AG09309 (cell line): ENCODE measurements at places on chromosomes 12 and 14.

DNA sequence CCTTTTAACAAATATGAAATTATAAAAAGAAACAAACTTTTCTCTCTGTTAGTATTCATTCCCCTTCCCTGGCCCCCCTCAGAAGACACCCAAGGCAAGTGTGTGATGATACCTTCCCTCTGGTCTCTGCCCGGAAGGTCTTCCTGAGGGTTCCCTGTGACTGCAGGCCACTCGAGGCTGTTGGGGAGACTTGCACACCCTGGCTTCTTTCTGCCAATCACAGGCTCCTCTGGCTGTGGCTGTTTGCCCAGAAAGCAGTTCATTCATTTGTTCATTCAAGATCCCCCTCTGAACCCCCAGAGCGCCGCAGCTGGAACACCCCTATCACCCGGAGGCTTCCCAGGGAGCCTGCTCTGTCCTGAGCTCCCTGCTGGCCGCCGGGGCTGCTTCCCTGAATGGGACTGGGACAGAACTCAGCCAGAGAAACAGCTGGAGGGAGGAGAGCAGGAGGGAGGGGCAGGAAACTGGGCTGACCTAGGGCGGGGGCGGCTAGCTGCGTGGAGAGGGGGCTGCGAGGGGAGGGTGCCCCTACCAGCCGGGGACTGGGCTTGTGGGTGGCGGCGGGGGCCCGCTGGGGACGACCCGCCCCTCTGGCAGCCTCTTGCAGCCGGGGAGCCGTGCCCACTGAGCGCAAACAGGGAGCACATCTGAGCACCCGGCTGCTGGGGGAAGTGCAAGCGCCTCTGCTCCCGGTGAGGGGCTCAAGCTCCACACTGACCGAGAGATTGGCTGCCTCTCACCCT lies at the start of gene CMKLR1:
TSS of gene CMKLR1 (minus strand) at position 397 of the 743 bp plus-strand sequence. CDS start 45,720 bp downstream, outside the sequence.
- no peak for DNase-seq

DNA sequence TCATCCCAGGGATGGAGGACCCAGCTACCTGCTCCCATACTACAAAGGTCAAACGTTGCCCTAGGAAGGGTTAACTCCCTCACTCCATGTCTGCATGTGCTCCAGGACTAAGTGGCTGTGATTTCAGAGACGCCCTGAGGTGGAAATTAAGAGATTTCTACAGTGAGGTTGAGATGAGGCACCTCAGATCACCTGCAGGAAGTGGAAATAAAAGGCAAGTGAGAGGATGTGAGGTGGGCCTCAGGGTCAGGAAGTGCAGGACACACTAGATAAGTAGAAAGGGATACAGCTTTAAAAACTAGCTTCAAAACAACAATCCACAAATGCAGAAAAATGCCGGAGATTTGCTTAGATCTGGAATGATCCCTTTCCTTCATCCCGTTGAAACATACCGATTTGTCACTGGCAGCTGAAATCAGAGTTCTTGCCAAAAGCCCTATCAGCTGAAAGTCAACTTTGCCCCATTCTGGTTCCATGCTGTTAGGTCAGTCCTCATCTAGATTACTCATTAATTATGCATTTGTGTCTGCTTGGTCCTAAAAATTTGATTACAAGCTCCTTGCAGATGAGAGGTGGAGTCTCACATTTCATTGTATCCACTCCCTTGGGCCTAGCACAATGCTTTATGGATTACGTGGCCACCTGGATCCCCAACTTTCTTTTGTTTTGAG lies 6.6 kb downstream of the PLBD1 start:
- no peak for DNase-seq

GRCh38 chr14:103070971-103071542 lies 13.0 kb upstream of the LBHD2 start:
- no peak for DNase-seq

- no peak for DNase-seq
Observed at GRCh38 chr12:119208626-119209061, 29.9 kb downstream of the HSPB8 start.

DNA sequence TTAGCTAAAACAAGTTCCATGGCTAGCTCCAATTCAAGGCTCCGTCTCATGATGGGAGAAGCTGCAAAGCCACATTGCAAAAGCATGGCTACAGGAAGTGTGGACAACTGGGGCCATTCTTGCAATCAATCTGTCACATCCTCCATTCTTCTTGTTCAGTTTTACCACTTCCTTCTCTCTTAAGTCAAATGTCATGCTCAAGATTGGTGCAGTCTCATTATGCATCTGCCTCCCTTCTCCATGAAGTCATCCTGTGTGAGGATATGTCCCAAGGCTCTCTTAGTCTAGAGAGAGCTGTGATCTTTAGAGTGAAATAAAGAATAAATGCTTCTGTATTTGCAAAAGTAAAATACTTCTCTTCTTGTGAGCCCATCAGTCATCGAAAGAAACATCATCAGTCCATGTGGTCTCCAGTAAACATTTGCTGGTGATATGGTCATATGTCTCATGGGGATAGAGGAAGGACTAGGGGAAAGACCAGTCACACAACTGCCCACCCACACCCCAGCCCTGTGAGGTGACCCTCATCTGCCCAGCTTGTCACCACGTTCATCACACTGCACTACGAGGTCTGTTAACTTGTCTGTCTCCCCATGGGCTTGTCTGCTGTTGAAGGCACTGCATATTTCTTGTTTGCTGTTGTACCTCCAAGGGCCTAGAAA lies 303.0 kb downstream of the NUAK1 start:
- DNase-seq, result no peak

DNA sequence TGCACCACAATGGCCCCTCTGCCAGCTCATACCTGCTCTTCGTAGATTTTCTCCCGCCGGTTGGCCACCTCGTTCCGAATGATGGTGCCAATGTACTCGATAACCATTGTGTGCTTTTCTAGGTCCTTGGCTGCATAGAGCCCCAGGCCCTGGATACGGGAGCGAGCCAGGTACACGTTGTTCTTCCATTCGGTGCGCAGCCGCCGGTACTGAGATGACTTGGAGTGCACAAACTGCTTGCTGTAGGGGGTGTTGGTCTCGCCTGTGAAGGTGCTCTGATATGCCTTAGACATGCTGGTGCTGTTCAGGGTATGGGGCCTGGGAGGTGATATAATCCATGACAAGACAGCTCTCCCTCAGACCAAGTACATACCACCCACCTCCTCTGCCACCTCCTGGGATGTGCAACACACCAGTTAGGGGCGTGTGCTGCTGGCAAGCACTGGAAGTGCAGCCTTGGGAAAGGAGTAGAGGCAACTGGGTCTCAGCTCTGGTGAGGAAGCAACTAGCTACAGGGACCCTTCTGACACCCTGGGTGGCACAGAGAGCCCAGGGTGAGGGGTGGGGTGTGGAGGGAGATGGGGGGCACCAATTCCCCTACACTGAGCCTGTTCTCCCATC lies 4.1 kb upstream of the PRKAG1 start:
- DNase-seq, result no peak

GRCh38 chr12:1380171-1380851 lies 214.1 kb downstream of the FBXL14 start:
- no peak for DNase-seq

GRCh38 chr14:84029246-84029645 lies 1500.7 kb upstream of the FLRT2 start:
- DNase-seq, result no peak
